ENCODE measurements at places on chromosomes 4 and X.

DNA sequence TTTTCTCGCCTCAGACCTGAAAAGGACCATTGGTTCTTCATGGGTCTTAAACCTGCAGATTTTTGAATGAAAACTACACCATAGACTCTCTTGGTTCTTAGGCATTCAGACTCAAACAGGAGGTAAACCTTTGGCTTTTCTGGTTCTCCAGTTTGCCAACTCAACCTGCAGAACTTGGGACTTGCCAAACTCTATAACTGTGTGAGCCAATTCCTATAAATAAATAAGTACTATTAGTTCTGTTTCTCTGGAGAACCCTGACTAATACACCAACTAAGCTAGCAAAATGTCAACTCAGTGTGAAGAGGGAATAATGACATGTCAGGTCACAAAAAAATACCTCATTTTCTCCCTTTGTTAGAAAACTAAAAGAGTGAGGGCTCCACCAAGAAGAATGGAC, 374.6 kb downstream of the RAB28 start:
- no peak for ATAC-seq

GRCh38 chr4:11393551-11393950, 35.1 kb downstream of the HS3ST1 start:
- ATAC-seq = no peak

- no peak for ATAC-seq
Observed at GRCh38 chr4:151690876-151691275, 69.9 kb downstream of the GATB start.

- ATAC-seq = no peak
Observed at GRCh38 chr4:187020676-187021075, 297.0 kb upstream of the FAT1 start.

- no peak for ATAC-seq
Observed at GRCh38 chrX:66016905-66017658, 22.8 kb downstream of the VSIG4 start.

DNA sequence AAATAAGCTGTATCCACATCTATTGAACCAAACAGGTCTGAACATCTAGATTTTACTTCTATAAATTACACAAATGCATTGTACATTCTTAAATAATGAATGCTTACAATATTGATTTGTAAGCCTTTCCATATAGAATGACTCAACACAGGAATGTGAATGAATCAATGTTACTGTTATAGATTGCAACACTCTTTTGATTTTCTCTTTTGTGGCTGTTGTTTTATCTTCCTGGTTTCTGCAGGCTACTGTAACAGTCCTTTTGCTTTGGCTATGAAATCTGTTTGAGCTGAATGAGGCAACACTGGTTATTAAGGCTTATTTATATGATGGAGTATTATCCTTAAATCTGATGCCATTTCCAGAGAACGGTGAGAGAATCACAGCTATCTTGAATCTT, 49.5 kb downstream of the GPR50 start:
- ATAC-seq = no peak

- ATAC-seq = no peak
Observed at GRCh38 chr4:159137176-159137575, 34.3 kb downstream of the RAPGEF2 start.

DNA sequence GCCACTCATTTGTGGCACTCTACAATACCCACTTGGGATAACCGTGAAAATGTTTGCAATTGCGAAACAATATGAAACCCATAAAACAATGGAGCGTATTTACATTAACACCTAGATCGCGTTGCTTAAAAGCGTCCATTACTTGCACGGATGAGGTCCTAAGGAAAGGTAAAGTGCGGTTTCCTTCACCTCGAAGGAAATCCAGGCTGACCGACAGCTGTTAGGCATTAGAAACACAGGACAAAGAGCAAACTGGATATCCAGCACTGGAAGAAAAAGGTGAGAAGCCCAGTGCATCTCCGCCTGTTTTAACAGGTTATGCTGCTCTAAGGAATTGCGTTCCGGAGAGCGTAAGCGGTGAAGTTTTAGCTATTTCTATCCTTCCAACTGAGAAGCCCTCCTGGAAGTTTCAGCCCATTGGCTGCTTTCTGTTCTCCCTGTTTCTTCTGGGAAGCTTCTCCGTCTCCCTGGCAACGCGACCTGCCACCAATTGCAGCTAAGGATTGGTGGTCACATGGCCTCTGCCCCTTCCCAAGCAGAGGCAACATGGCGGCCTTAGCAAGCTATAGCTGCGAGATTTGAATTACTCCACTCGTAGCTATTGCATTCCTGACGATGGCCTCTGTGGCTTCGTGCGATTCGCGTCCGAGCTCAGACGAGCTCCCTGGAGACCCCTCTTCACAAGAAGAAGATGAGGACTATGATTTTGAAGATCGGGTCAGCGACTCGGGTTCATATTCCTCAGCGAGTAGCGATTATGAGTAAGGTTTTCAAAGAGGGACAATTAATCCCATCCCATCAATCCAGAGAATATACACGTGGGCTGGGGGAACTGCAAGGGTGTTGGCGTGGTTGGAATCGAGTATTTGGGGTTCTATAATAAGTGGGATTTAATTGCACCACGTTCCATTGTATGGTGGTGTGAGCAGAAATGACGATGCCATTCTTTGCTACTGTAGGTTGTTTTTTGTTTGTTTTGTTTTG, at the start of gene INTU:
TSS of gene INTU (plus strand) at position 538 of the 984 bp plus-strand sequence. CDS start at position 616, 78 bp downstream.
- ATAC-seq = no peak

- no peak for ATAC-seq
Observed at GRCh38 chr4:180160195-180160983, 2082.8 kb upstream of the TENM3 start.

Measured in activated CD4-positive, CD25-positive, alpha-beta regulatory T cell treated with anti-CD3 and anti-CD28 coated beads, Interleukin-2, amount 50 U/mL, for 24 hours (primary cell).